ENCODE measurements at places on chromosomes 16 and 17.

DNA sequence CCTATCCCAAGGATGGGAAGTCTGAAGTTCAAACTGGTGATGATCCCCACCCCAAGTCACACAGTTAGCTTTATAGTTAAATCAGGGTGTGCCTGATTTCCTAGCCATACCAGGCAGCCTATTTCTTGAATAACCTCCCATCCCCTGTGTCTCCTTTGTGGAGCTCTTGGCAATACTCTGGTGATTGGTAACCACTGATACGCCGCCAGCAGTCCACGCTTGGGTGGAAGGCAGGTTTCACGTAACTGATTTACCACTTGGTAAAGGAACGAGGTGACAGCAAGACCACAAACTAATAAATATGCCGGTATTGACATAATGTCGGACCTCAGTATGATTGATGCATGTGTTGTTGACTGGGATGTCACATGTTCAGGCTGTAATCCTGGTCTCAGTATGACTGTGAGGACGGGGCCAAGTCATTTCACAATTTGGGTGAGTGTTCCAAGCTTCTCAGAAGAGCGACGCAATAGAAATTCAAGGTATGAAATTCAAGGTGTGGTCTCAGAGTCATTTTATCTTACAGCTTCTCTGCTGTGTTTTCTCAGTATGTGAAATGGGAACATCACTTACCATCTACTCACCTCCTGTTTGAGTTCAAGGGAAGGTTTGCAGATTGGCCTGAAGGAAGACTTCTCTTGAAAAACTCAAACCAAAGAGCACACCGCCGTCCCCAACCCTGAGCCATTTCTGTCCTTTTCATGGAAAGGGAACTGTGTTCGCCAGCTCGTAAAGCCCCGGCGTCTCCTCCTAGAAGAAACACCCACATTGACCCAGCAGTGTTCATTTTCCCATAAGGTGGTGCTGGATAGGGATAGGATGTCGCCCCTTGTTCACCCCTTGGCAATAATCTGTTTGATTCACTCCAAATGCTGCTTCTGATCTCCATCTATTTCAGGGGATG, 678.9 kb downstream of the WWOX start:
- DNase-seq: no peak

DNA sequence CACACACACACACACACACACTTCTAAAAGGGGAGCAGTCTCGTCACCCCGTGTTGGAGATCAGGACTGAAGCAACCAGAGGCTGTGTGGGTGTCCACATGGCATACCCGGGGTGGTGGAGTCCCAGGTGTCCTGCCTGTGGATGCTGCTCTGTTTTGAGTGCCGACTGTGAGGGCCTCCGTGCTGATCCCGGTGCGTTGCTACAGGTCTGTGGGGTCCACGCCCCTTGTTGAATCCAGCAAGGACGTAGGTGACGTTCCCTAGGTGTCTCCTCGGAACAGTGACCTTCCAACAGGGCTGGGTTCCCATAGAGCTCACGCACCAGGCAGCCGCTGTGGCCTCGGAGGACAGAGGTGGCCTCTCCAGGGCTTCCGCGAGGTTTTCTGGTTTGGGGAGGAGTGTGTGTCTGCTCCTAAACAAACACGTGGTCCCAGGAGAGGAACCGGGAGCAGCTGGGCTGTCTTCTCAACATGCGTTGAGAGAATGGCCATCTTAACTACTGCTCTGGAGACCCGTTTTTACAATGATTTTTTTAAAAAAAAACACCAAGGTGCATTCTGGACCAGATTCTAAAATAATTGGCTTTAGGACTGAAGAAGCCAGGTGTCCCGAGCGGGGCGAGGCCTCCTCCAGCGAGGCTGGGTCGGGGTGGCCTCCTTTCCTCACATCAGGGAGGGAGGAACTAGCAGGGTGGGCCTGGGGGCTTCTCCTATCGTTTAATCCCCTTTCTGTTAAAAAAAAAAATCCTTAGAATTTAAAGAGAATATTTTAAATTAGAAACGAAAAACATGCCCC, 100.6 kb upstream of the ZNF750 start:
- DNase-seq: no peak

DNA sequence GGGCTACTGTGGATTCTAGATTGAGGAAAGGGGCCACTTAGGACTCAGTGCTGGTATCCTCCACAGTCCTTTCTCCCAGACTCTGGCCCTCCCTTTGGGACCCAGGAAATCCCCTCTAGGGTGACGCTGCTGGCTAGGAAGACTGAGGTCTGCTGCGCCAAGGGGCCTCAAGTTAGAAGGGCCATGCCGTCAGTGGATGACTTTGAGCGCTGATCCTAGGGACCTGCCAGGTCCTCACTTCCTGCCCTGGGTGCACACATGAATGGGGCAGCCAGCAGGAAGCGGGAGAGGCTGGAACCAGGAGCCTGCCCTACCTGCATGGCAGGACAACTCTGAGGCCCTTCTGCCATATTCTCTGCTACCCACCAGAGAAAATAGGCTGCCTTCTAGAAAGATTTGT, 145.0 kb downstream of the RAB11FIP4 start:
- DNase-seq: no peak

DNA sequence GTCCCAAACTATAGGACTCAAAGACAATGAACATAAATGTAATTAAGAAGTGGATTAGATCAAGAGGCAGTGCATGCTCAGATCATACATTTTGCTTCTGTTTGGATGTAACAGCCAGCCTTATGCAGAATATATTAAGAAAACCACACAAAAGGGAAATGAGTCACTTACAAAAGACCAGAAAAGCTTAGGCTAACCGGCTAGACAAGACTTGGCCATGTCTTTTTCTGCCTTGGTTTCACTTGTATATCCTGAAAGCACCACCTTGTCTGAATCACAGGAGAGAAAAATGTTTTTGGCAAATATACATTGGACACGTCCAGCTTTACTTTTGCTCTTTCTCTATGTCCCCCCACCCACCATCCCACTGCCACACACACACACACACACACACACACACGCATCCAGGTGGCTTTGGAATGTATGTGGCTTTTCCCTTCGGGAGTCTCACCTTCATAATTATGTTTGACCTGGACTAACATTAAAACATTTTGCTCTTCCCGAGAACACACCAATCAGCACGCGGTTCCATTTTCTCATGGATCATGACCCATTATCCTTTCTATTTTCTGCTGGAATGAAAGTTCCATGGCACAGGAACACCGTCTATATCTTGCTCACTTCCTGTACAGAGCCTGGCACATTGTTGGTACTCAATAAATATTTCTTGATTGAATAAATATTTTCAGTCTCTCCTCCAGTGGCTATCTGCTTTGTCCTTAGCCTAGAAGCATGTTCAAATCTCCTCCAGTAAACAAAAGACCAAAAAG, 64.6 kb downstream of the CDK5R1 start:
- DNase-seq: peak; percentile 54

GRCh38 chr17:30273373-30273772, 18.4 kb downstream of the BLMH start:
- no peak for DNase-seq

GRCh38 chr17:27993723-27994310, 48.7 kb upstream of the NLK start:
- no peak for DNase-seq

DNA sequence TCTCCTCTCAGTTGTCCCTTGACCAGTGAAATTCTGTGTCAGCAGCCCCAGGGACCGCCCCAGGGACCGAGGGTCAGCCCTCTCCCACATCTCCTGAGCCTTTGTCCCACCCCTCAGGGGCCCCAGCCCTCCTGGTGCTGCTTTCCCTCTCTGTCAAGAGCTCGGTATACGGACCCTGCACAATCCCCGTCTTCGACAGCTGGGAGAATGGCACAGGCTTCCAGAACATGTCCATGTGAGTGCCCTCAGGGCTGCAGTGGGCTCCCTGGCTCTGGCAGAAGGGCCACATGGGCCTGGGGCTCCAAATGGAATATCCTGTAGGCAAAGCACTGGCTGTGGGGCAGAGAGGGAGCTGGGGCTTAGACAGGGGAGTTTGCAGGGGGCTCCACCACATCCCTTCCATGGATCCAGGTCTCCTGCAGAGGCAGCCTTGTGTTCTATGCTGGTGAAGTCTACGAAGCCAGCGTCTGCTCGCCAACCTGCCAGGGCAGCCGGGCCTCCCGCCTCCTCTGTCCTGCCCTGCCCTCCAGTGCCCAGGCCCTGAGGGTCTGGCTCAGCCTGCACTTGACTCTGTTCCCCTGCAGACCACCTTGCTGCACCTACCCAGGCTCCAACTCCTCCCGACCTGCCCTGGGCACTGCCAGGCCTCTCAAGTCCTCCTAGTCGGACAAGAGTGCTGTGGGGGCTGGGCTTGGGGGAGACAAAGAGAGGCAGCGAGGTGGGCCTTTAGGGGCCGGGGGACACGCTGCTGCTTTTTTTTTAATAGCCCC, 28.0 kb downstream of the ADGRG5 start:
- no peak for DNase-seq

DNA sequence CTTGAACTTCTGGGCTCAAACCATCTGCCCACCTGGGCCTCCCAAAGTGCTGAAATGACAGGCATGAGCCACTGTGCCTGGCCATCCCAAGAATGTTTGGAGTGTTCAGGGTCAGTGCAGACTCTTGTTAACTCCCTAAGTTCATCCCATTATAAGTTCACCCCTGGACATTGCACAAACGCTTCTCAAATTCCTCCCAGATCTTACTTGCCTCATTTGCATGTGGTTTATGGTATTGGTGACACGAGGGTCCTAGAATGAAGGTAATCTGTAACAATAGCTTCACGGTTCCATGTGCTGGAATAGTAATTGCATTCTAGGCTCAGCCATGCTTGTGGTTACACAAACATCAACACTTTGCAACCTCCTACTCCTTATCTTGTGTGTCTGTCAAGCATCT, 5.0 kb upstream of the CCDC42 start:
- no peak for DNase-seq

DNA sequence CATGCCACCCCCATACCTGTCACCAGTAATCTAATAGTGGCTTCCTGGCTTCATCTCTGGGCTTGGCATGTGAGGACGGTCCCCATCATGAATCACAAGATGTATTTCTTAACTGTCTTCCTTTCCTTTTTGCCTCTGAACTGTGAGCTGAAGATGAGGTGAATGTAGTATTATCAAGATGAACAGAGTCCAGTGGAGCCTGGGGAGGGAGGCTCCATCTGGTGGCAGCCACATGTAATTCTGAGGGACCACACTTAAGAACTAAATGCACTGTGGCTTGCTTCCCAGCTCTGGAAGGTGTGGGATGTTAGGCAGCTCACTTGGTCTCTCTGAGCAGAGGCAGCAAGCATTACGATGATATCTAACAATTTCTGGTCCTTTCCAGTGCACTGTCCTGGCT, 354.9 kb upstream of the ASIC2 start:
- no peak for DNase-seq

DNA sequence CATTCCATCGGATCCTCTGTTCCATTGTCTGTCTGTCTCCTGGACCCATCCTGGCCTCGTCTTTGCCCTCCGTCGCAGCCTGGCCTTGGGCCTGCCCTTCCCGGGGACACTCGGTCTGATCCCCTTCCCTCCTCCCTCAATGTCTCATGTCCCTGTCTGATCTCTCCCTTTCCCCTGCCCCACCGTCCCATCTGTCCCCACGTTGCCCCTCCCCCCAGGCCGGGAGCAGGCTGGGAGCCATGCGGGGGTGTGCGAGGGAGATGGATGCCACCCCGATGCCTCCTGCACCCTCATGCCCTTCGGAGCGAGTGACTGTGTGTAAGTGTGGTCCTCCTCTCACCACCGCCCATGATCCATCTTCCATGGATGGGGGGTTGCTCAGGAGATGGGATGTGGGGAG, 5.3 kb upstream of the ATP2A1 start:
- no peak for DNase-seq

DNA sequence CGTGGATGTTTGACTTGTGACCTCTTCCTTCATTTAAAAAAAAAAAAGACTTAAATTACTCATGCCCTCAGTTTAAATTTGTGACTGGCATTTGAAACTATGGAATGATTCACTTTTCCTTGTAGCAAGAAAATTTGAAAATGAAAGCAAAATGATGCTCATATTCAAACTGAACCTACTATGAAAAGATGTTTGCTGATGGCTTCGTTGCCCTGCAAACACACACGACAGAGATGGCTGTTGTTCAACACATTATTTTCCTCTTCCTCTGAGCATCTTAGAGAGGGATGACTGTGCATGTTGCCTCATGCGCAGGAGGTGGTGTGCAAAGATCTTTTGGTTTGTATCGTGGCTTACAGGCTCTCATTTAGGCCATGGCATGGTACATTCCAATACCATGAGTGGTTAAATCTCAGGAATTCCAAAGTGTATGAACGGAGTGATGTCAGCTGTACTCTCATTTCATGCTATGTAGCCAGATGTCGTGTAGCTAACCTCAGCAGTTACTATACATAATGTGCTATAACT, 164.5 kb downstream of the PRKCA start:
- no peak for DNase-seq

DNA sequence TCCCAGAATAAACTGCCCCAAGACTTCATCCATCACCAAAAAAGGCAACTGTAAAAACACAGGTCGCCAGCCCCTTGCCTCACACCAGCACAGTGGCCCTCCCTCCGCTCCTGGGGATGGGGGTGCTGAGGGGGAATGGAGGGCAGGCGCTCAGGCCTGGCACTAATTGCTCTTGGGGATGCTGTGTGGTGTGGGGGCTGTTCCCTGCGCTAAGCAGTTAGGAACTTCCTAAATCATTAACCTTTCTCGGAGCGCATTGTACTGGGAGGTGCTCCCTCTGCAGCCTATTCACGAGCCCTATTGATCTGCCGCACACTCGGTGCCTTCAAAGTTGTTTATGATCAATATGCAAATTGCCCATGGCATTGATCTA, 199.9 kb downstream of the ZFHX3 start:
- no peak for DNase-seq

- no peak for DNase-seq
Observed at GRCh38 chr16:49658531-49658930, 197.4 kb downstream of the ZNF423 start.

DNA sequence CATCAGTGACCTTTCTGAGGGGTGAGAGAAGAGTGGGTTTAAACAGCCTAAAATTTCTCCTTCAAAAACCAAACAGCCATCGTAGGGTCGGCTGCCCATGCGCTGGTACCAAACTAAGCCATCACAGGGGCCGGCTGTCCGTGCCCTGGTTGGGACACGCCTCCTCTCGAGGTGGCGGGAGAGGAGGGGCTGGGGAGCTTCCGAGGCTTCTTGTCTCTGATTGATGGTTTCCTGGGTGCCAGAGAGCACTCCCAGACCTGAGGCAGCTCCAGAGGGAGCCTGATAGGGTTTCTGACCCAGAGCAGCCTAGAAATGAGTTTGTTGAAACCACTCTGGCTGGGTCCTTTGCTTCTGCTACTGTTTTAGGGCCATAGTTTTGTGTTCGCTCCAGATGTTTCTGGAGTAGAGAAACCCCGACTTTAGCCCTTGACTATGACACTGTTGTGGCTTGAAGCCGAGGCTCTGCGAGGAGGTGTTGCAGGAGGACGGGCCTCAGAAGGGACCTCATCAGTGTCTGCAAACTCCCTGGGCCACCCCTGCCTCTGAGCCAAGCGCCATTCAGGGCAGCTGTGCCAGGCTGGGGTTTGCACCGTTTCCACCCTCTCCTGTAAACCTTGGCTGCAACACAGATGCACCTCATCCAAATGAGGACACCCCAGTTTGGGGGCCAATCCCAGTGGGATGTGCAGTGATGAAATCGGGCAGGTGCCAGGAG, 6.2 kb downstream of the ZNF276 start:
- no peak for DNase-seq

- DNase-seq: no peak
Observed at GRCh38 chr17:82836823-82837357, 2.9 kb downstream of the ZNF750 start.
